Upper lobe of left lung (tissue), 6 donors: ENCODE measurements at places on chromosomes 4 and X. TPM values are rescaled to one million over a fixed set of nuclear protein-coding genes. Genes with fewer than 3 reads are reported as not detected.

Gene IDUA
- total RNA-seq = 32.8 TPM

Gene KDR
- 28.5 TPM for total RNA-seq

GRCh38 chr4:152530600-152530999, 5.3 kb downstream of the FBXW7 start:
- H3K27me3 ChIP-seq = no peaks in the 10 kb centered on the region
- peaks cover 16% of the 10 kb centered on the region for H3K4me1 ChIP-seq
- no peak overlapping the region for H3K4me3 ChIP-seq
- peaks cover 4% of the 10 kb centered on the region for H3K36me3 ChIP-seq
- H3K27ac ChIP-seq = no peak overlapping the region

GRCh38 chrX:136203438-136203837, 47.8 kb downstream of the MAP7D3 start:
- H3K4me3 ChIP-seq = no peak overlapping the region
- peak overlapping the region; percentile 60 for H3K27ac ChIP-seq
- peaks cover 25% of the 10 kb centered on the region for H3K4me1 ChIP-seq
- DNase-seq = no peak

GRCh38 chr4:11130195-11130970, 298.3 kb downstream of the HS3ST1 start:
- no peaks in the 10 kb centered on the region for H3K4me1 ChIP-seq
- H3K36me3 ChIP-seq = no peaks in the 10 kb centered on the region
- H3K27me3 ChIP-seq = no peaks in the 10 kb centered on the region
- no peak overlapping the region for H3K27ac ChIP-seq
- no peak overlapping the region for H3K4me3 ChIP-seq
- DNase-seq = no peak

- no peak overlapping the region for H3K4me3 ChIP-seq
- no peaks in the 10 kb centered on the region for H3K27me3 ChIP-seq
- no peak for DNase-seq
- no peak overlapping the region for H3K27ac ChIP-seq
Measured at GRCh38 chr4:7395645-7396044, 39.1 kb downstream of the PSAPL1 start.

DNA sequence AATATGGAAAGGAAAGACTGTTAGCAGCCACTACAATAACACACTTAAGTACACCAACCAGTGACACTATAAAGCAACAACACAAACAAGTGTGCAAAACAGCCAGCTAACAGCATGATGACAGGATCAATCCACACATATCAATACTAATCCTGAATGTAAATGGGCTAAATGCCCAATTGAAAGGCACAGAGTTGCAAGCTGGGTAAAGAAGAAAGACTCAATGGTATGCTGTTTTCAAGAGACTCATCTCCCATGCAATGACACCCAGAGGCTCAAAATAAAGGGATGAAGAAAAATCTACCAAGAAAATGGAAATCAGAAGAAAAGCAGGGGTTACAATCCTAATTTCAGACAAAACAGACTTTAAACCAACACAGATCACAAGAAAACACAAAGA, 94.2 kb upstream of the ENPEP start:
- no peaks in the 10 kb centered on the region for H3K4me1 ChIP-seq
- no peak overlapping the region for H3K4me3 ChIP-seq
- no peaks in the 10 kb centered on the region for H3K27me3 ChIP-seq
- no peak for DNase-seq
- no peaks in the 10 kb centered on the region for H3K36me3 ChIP-seq
- H3K27ac ChIP-seq = no peak overlapping the region

GRCh38 chr4:1647432-1647831, 36.7 kb downstream of the FAM53A start:
- no peak for DNase-seq
- no peaks in the 10 kb centered on the region for H3K4me1 ChIP-seq
- H3K27me3 ChIP-seq = no peaks in the 10 kb centered on the region
- no peaks in the 10 kb centered on the region for H3K36me3 ChIP-seq
- H3K27ac ChIP-seq = no peak overlapping the region
